ENCODE measurements at places on chromosomes 3 and 15.
A peak's percentile ranks its signal among the peaks of the same experiment; 100 is the strongest.

- no peak for DNase-seq
Observed at GRCh38 chr3:61530355-61530754, 31.0 kb upstream of the PTPRG start.

GRCh38 chr3:157844800-157845565, 261.2 kb downstream of the SHOX2 start:
- no peak for DNase-seq

- DNase-seq, result no peak
Observed at GRCh38 chr15:41979493-41980266, 7.3 kb upstream of the EHD4 start.

GRCh38 chr3:56323986-56324420, 144.3 kb downstream of the ERC2 start:
- DNase-seq, result no peak

GRCh38 chr3:100556673-100557310, 52.6 kb upstream of the ADGRG7 start:
- DNase-seq, result no peak

DNA sequence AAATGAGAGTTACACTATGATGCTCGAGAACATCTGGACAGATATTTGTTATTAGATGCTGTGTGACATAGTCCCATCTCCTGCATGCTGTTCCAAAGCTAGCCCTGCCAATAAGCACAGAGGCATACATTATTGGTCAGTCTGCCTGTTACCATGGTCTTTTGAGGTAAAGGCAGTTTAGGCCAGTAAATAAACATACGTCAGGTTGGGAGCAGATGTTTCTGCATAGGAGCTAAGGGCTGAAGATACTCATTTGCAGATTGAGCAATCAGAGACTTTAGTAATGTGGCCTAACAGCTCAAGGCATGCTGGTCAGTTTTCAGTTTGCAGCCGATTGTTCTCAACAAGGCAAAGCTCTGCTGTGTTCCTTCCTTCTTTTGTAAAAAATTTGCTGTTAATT, 192.9 kb downstream of the ADAMTSL3 start:
- no peak for DNase-seq

GRCh38 chr15:57307527-57308169, 68.7 kb upstream of the CGNL1 start:
- no peak for DNase-seq

GRCh38 chr3:112948346-112948838, 26.5 kb downstream of the CD200R1 start:
- DNase-seq, result no peak

DNA sequence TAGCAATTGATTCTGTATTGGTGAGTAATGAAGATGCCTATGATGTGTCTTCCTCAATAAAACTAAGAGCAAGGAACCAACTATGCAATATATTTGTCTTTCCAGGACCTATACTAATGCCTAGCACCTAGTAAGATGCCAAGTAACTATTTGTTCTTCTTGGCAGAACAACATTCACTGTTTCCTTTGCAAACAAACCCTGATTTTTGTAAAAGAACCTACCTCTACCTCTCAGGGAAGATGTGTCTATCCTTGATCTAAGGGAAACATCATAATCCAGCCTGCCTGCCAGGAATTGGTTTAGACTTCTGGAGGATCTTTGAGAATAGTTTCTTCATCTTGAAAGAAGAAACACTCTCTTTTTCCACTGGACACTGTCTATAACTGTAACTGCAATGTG, 3.8 kb upstream of the ADPRH start:
- DNase-seq, result no peak

- no peak for DNase-seq
Observed at GRCh38 chr3:98617841-98618240, 24.4 kb upstream of the CPOX start.

DNA sequence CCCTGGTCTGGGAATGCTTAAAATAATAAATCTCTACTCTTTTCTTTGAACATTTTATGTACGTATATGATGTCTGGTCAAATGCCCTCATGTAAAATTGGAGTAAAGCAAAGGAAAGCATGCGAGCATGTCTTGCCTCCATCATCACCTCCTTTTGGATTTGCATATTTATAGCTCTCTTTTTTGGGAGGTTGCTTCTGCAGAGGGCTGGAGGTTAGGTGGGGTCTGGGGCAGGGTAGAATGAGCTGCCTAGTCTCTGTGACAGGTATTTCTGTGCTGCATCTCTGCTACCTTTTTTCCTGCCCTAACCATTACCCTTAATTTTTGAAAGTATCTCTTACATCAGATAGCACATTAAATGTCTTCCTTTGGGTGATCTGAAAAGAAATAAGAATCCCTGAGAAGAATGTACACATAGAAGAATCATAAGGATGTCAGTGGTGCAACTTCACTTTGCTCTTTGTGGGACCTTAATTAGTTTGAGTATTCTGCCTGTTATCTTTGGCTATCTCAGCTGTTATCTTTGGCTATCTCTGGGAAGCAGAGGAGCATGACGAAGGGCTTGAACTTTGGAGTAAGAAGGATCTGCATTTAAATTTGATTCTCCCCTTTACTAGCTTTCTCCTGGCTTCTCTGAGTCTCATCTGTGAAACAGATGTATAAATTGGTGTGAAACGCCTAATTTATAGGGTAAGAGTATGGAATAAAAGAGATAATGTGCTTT, 40.2 kb downstream of the PPM1L start:
- DNase-seq, result no peak

DNA sequence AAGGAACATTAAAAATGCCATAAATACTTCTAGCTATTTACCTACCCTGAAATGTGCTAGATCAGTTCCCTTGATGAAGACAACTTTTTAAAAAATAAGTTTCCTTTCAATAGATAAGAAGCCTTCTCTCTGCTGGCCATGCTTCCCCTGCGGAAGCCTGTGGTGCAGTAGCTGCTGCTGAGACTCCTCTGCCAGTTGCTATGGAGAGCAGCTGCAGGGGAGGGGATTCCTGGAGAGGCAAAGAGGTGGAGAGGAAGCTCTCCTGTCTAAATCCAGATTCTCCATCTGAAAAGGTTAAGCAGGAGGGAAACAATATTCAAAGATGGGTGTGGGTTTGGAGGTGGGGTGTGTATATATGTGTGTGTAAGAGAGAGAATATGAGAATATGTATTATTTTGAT, 69.8 kb upstream of the BFSP2 start:
- DNase-seq, result no peak

GRCh38 chr3:156551261-156551660, 3.7 kb downstream of the SSR3 start:
- DNase-seq, result no peak

DNA sequence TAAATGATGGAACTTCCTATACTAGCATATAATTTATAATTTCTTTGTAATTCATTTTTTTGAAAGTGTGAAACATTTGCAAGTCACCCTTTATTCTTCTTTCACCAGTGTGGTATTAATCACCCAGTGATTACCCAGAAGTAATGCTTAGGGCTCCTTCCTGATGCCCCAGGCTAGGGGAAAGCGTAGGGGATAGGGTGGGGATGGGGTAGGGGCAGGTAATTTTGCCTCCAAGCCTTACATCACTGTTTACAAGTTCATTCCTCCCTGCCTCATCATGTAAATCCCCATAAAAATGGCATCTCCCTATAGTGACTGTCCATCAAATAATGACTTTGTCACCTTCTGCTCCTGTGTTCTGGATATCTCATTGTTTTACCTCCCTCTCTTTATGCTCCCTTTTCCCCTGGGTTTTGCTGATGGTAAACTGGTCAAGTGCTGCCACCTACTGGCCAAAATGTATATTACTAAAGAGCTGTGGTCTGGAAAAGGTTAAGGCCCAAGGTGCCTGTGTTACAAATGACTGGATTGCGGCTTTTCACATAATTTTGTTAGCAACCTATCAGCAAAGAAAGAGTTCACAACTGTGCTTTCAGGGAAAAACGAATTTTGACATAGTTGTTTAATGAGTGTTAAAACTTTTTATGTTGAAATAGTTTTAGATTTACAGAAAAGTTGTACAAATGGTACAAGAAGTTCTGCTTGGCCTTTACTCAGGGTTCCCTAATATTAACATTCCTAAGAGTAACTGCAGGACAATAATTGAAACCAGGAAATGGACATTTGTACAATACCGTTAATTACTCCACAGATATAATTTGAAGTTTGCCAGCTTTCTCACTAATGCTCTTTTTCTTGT, 54.7 kb downstream of the ONECUT1 start:
- peak; percentile 39 for DNase-seq
